Activated naive CD4-positive, alpha-beta T cell (primary cell): ENCODE measurements at places on chromosomes 5 and 9.
A peak's percentile ranks its signal among the peaks of the same experiment; 100 is the strongest.

- DNase-seq = no peak
Observed at GRCh38 chr9:124359855-124360678, 55.2 kb downstream of the PSMB7 start.

DNA sequence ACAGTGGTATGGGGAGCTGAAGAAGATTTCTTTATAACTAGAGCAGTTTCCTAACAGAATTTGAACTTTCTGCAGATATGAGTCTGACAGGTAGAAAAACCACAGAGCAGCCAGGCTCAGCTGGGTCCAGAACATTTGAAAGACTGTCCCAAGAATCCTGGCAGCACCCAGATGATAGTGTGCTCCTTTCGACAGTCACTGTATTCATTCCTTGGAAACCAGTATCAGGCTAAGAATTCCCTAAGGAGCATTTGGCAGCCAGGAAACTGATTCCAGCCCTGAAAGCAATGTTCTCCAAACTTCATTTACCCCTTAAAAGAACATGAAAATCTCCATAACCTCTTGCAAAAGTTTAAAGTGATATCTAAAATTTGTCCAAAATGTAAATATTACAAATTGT lies 123.0 kb upstream of the MTAP start:
- no peak for DNase-seq

DNA sequence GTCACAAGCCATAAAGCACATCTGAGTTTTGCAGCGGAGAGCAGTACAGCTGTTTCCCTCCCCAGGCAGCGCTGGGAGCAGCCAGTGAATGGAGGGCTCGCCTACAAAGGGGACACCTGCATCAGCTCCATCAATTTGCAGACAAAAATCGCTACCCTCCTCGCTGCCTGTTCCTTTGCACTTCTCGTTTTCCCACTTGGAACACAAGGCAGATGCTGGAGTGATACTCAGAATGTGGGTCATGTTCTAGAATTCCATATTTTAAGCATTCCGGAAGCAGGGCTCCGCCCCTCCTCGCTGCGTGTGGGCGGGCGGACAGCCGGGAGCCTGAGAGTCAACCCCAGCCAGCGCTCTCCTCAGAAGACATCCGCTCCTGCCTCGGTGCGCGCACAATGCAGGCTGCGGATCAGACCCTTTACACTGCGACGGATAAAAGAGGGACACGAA lies 92.1 kb downstream of the LMNB1 start:
- DNase-seq = no peak

DNA sequence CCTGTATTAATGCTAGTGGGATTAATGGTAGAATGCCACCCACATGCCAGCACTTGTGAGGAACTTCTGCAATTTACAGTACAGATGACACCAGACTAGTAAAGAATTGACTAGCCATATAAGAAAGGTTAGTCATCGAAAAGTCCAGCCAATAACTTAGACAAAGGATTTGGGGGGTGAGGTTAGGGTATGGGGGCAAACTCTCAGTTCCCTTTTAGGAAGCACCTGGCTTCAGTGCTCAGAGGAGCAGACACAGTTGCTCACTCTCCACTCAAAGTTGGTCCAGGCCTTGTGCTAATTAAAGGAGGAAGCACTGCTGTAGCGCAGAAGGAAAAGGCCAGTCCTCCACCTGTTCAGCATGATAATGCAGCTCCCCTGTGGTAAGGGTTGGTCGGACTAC lies 25.2 kb downstream of the TGFBR1 start:
- DNase-seq = no peak

DNA sequence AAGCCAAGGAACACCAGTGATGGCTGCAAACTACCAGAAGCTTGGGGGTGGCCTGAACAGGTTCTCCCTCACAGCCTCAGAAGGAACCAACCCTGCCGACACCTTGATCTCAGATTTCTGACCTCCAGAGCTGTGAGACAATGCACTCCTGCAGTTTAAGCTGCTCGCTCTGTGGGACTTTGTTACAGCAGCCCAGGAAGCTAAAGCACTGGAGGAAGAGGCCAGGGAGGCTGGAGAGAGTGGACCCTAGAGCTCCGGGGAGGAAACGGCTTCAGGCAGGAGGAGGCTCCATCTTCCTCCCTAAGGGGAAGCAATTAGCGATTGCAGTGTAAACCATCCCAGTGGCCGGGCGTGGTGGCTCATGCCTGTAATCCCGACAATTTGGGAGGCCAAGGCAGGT lies 25.1 kb downstream of the BARX1 start:
- DNase-seq = no peak

DNA sequence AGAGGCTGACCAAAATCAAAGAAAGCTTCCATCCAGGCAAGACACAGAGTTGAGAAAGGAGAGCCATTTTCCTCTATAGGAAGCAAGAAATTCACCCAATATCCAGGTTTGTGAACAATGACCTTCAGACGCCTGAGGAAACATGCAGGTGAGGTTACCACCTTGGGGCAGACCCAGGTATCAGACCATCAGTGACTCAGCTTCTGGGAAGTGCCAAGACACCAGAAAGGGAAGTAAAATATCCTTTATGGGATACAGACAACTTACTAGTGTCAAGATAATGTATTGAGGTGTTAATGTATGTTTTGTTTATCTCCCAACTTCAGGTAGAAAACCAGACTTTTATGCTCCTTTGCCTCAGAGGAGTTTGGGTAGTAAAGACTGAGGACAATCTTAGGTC lies 2.2 kb upstream of the DTWD2 start:
- no peak for DNase-seq

DNA sequence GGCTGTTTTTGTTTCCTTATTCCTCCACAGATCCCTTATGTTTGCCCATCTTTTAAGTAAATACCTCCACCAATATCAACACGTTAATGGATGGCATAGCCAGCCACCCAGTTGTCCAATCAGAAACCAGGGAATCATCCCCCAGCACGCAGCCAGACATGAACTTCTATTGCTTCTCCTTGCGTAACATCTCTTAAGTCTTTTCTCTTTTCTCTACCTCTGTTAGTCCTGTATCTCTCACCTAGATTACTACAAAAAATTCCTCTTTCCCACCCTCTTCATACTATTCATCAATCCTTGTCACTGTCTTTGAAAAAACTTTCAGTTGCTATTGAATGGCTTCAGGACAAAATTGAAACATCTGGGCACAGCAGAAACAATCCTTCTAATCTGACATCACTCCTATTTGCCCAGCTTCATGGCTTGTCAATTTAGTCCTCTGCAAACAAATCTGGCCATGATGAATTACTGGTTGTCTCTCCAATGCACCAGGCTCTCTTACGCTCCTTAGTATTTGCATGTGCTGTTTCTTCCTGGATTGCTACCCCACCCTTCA lies 349.3 kb downstream of the RAB3C start:
- no peak for DNase-seq

GRCh38 chr5:7396713-7397454 lies 946 bp downstream of the ADCY2 start:
- no peak for DNase-seq

GRCh38 chr9:114694719-114695269 lies 12.8 kb upstream of the TEX48 start:
- no peak for DNase-seq

- DNase-seq = no peak
Observed at GRCh38 chr9:136665704-136666371, 3.1 kb downstream of the EGFL7 start.

DNA sequence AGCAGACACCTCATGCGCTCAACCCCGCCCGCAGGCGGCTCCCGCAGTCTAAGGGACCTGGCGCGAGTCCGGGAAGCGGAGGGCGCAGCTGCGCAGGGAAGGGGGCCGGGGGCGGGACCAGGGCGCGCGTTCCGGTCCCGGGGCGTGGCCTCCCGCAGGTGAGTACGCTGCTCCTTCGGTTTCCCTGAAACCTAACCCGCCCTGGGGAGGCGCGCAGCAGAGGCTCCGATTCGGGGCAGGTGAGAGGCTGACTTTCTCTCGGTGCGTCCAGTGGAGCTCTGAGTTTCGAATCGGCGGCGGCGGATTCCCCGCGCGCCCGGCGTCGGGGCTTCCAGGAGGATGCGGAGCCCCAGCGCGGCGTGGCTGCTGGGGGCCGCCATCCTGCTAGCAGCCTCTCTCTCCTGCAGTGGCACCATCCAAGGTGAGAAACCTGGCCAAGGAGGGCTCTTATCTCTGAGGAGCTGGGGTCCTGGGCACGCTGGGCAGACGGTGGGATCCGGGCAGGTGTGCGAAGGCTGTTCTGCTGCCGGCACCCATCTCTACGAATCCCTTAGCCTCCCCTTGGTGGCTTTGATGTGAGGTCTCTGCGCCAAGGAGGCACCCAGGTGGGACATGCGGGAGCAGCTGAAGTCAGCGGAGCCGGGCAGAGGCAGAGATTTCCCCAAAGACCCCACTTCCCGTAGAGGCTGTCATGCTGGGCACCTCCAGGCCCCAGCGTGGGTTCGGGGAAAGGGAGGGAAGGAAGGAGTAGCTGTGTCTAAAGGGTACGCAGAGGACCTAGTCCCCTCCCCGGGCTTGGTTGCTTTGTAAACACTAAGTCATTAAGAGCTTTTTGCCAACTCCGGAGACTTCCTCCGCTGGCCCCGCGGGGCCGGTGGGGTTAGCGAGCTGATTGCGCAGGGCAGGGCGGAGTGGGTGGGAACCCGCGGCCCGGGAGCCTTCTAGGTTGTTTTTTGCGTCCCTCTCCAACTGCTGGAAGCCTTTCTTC lies at the start of gene F2RL1:
TSS of gene F2RL1 (plus strand) at position 187 of the 988 bp plus-strand sequence. CDS start at position 340, 153 bp downstream.
- DNase-seq = peak; percentile 47

- DNase-seq = peak; percentile 18
Observed at GRCh38 chr9:84315278-84315877, 25.2 kb downstream of the SLC28A3 start.

DNA sequence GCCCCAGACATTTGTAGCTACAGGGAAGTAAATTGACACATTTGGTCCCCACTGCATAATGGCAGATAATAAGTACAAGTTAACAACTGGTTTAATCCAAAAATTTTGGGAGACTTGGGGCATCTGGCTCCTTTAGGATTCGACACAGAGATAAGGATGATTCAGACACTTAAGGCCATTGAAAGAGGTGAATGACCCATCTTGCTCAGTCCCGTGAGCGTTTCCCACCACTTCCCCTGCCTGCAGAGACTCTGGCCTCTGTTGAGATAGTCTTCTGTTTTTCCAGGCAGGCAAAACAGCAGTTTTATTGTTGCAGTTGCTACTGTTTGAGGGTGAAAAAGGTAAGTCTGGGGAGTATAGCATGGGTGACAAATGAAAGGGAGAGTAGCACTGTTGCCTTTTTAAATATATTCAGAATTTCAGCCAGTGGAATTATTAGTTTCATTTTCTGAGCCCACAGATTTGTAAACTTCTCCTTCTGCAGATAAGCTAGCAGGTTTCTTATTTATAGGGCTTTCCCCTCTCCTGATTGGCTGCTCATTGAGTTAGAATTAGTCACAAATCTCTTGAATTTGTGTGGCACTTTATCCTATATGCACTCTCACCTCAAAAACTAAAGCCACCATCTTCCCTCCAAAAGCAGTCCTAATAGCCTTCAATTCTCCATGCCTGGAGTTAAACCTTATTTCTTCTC lies 19.3 kb downstream of the ACO1 start:
- no peak for DNase-seq

- DNase-seq = no peak
Observed at GRCh38 chr9:121447321-121447834, 52.3 kb downstream of the GGTA1 start.

- DNase-seq = no peak
Observed at GRCh38 chr9:26800322-26800721, 92.3 kb downstream of the CAAP1 start.

- DNase-seq = no peak
Observed at GRCh38 chr5:36743891-36744772, 132.4 kb upstream of the NIPBL start.

GRCh38 chr5:91499943-91500531 lies 116.9 kb upstream of the ARRDC3 start:
- DNase-seq = no peak

GRCh38 chr5:56386046-56386445 lies 152.9 kb upstream of the ANKRD55 start:
- no peak for DNase-seq

DNA sequence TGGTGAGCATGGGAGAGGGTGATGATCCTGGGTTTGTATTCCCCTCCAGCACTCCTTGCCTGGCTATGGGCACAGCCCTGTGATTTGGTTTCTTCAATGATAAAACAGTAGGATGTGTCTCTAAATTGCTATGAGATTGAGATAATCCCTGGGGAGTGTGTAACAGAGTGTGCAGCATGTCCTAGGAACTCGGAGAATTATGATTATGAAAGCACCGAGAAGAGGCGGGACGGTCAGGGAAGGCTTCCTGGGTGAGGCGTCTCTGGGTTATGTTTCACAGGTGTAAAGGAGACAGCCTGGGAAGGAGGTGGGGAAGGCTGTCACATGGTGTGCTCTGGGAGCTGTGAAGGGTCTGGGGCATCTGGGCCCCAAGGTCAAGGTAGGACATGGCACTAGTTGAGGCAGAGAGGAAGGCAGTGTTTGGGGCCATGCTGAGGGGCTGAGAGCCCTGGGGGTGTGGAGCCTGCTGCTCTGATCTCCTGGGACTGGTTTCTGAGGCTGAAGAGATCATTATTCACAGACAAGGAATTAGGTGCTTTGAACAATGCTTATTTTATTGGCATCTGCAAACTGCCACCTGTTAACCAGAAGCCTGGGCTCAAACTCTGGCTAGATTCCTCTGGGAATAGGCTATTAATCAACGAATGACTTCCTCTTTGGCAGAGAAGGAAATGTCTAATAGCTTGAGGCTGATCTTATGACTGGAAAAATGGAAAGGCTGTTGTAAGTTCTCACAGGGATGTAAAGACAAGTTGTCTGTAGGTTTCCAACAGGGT lies 73.8 kb upstream of the IL12B start:
- no peak for DNase-seq

DNA sequence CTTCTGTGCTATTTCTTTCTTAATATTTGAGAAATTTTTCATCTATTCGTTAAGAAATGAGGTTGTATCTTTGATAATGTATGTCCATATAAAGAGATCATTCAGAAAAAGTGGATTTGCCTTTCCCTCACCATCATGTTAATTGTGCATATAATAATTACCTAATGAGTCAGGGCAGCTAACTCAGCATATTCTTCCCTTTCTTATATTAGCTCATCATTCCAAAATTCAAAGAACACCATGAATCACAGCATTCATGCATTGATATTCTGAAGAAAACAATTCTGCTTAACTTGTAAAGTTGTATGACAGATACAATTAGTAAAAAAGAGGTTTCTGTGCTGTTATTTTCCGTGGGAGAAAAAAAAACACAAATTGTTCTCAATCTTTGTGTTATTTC lies 630.6 kb downstream of the TLE1 start:
- DNase-seq = no peak

DNA sequence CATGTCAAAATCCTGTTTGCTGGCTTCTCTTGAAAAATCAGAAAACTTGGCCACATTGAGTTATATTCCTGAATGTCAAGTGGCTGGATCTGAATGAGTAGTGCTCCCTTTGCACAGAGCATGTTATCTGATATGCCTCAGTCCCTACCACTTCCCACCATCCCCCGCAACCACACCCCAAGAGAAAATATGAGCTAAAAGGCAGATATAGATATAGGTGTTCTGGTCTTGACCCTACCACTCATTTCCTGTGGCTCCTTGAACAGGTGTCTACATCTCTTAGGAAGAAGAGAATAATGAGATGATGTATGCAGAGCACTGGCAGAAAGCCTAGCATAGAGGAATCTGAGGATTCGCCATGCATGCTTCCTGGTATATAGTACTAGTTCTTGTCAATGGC lies 6.6 kb upstream of the CYSTM1 start:
- DNase-seq = no peak

- no peak for DNase-seq
Observed at GRCh38 chr5:109177227-109177626, 232.5 kb downstream of the PJA2 start.
